ENCODE measurements at places on chromosomes 2 and 18.

DNA sequence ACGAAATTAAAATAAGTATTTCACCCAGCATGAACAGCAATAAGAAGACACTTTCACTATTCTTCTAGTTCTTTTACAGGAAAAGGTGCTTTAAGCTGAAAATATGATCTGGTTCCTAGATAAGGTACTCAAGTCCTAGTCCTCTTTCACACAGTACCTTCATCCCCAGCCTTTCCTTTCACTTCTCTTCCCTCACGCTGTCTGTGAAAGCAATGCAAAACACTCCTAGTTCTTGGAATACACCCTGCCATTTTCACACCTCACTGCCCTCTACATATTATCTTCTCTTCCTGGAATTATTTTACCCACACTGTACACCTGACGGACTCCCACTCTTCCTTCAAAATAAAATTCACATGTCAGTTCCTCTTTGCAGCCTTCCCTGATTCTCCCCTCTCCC lies 82.9 kb downstream of the DNAH7 start:
- no peak for DNase-seq

- DNase-seq: no peak
These were observed 130.4 kb upstream of the PELI1 start for GRCh38 chr2:64274399-64275173.

GRCh38 chr2:117027646-117028045 lies 786.8 kb upstream of the DDX18 start:
- no peak for DNase-seq

DNA sequence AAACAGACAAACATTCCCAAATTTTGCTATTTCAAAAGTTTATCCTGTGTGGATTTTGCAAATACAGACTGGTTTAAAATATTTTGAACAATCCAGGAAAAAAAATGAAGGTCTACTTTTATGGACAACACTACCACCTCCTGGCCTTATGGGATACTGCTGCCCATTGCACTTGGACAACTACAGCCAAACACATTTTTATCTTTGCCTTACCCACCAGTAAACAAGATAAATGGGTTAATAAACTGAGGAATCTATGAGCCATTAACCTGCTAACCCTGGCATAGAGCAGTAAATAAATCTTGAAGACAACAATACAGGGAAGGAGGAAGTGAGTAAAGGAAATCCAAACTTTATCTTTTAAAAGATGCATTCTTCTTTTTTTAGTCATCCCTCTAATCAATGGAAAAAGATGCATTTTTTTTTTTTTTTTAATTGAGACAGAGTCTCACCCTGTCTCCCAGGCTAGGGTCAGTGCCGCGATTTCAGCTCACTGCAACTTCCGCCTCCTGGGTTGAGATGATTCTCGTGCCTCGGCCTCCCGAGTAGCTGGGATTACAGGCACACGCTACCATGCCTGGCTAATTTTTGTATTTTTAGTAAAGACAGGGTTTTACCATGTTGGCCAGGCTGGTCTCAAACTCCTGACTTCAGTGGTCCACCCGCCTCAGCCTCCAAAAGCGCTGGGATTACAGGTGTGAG lies 2.1 kb upstream of the SPIRE1 start:
- DNase-seq: peak; percentile 3

GRCh38 chr2:42848726-42849290 lies 56.4 kb upstream of the HAAO start:
- DNase-seq: no peak

DNA sequence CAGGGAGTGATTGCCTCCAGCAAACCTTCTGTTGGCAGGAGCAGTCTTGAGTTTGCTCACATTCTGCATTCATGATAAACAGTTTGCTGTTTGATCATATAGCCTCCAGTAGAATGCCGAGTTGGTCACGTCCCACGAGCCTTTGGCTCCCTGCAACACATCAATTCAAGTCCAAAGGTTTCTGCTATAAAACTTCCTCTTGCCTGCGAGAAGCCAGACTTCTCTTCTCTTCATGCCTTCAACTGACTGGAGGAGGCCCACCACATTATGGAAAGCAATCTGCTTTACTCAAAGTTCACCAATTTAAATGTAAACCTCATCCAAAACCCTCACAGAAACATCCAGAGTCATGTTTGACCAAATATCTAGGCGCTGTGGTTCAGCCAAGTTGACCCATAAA lies 40.8 kb downstream of the CXCR4 start:
- no peak for DNase-seq

DNA sequence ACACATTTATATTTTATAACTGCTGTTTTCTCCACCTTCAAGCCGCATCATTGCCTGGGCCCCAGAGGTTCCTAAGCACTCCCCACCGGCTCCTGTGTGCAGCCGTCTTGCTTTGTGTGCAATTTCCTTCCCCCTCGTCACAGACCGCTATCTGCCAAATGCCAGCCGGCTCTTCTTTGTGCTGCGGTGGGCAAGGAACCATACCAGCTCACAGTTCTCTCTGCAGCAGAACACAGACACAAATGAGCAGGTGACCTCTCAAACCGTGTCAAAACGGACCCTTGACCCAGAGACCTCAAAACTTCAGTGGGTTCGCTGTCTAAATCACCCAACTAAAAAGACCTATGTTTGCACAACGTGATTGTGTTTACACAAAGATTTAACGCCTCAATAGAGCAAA lies 58.2 kb downstream of the KLF7 start:
- DNase-seq: no peak

- DNase-seq: no peak
These were observed 7.1 kb upstream of the NAPG start for GRCh38 chr18:10518595-10519255.

GRCh38 chr18:77191071-77191751 lies 58.4 kb upstream of the GALR1 start:
- DNase-seq: no peak

GRCh38 chr2:225995796-225996461 lies 596.4 kb downstream of the NYAP2 start:
- DNase-seq: no peak

DNA sequence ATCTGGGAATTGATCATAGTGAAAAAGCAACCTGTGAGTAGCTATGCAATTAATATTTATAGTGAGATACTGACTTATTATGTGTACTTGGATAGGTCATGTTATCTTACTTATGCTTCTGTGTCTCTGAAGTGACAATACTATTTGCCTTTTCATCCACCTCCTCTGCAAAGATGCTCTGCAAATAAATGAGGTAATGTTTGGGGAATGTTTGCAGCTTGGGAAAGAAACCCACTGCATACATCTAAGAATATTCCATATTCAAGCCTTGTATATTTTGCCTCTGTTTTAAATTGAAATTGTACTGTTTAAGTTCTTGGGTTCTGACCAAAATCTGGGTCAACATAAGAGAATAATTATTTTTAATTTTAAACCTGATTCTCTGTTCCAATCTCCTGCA lies 217.4 kb upstream of the DTNA start:
- DNase-seq: no peak

DNA sequence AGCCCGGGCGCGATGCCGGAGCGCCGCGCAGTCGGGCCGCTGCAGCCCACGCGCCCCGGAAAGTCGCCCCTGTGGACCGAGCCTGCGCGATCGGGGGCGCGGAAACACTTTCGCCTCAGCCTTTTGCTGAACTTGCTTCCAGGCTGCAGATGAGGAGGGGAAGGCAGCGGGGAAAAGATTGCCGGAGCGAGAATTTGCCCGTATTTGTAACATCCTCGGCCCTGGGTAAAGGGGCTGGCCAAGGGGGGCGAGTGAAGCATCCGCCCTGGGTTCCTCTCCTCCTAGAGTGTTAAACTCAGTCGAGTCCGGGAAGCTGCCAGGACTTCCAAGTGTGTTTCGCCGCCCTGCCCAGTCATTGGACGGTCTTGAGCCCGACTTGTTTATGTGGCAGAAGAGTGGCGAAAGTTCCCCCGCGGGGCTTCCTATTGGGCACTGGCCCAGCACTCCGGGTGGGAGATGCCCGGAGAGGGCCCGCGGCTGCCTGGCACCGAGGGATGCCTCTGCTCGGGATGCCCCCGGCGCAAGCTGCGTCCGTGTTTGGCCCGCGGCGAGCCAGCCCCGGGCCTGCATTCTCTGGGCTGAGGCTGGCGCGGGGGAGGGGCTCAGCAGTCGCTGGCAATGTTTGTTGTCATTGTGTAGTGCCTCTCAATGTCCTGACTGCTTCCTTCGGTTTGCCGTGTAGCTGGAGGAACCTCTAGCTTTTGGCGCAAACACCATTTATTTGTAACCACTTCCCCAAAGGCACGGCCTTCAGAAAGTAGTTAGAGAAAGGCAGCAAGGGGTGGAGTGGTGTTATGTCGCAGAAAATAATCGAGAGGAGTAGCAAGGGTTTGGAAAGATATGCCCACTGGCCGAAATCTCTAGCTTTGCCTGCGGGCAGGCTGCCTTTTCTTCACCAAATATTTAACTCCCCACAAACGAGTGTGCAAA lies 1.1 kb downstream of the CYBRD1 start:
- no peak for DNase-seq

DNA sequence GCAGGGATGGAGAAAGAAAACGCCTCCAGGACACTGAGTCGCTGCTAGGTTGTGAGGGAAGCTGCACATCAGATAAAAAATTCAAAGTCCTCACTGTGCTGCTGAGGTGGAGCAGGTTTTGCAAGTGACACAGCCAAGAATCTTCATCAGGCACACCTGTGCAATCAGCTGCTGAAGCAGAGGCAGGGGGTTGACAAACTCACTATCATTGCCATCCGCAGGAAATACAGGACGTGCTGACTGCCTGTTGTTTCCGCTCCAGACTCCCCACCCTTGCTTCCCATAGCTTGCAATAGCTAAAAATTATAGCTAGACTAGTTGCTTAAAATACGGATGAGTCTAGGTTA lies 147.8 kb upstream of the FHL2 start:
- DNase-seq: no peak

Measured in effector CD4-positive, alpha-beta T cell (primary cell).